ENCODE measurements at places on chromosomes 12 and 14.

GRCh38 chr12:49928471-49928870, 22.1 kb upstream of the AQP2 start:
- DNase-seq: no peak

DNA sequence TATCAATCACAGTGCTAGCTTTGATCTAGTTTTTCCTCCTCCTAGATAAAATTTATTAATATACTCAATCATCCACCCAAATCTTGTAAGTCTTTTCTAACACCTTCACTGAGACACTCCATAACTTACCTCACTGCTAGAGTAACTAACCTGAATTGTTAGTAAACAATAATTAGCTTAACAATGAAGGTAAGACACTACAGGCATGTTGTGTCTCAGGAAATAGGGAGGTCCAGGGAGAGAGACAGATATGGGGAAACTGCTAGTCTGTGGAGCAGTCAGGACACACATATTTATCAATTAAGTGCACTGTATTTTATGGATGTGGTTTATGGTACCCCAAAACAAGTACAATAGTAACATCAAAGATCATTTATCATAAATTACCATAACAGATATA, 94.2 kb upstream of the SSTR1 start:
- no peak for DNase-seq

- no peak for DNase-seq
Measured at GRCh38 chr12:25001311-25001710, 52.4 kb upstream of the BCAT1 start.

DNA sequence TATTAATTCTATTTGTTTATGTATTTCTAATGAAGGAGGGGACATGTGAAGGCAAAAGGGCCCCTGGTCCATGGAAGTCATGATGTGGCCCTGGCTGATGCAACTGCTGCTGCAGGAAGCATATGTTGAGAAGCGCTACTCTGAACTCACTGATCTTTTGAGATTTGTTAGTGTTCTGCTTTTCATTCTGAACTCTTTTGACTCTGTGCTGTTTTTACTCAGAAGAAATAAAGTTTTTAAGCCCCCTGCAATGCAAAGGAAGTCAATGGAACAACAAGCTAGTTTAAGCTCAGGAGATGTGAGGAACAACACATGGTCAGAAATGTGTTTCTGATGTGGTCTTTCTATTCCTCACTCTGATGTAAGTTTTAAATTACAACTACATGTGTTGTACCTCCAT, 88.9 kb upstream of the BTG1 start:
- peak; percentile 20 for DNase-seq

DNA sequence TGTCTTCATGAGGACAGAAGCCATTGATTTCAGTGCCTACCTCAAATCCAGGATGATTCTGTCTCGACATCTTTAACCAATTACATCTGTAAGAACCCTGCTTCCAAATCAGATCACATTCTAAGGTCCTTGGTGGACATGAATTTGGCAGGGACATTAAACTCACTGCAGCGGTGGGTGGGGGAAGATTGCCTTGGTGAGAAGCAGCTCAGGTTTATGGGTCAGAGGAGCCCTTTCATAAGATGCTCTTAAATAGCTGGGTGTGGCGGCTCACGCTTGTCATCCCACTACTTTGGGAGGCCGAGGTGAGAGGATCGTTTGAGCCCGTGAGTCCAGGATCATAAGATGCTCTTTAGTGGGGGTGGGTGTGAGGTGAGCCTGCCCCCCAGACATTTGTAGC, 42.9 kb downstream of the ELK3 start:
- DNase-seq: no peak

GRCh38 chr12:88703790-88704189, 123.5 kb upstream of the KITLG start:
- no peak for DNase-seq

- no peak for DNase-seq
Measured at GRCh38 chr12:51536159-51536558, 54.9 kb upstream of the SCN8A start.

DNA sequence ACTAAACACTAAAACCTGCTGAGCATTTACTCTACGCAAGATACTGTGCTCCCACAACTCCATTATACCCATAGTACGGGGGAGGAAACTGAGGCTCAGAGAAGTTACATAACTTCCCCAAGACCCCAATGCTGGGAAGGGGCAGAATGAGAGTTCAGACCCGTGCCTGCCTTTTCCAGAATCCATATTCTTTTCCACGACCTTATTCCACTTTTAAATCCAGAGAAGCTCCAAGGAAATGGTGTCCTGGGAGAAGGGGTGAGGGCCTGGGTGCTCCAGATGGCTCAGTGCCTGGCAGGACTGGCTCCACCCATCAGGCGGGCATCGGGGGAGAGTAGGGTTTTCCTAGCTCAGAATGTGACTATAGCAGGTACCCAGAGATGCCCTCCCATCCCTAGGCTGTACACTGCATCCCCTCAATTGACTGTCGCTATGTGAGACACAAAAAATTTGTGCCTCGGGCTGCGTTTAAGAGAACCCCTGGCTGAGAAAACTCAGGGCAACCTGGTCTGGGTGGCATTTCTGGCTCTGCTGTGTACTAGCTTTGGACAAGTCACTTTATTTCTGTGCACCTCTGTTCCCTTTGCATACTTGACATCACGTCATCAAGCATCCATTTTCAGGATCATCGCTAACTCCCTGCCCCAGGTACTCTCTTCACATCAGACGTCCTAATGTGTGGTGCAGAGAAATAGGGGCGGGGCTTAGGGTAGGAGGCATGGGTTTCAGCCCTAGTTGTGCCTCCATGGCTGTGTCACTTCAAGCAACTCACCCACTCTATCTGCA, 11.6 kb upstream of the IQSEC3 start:
- DNase-seq: no peak

DNA sequence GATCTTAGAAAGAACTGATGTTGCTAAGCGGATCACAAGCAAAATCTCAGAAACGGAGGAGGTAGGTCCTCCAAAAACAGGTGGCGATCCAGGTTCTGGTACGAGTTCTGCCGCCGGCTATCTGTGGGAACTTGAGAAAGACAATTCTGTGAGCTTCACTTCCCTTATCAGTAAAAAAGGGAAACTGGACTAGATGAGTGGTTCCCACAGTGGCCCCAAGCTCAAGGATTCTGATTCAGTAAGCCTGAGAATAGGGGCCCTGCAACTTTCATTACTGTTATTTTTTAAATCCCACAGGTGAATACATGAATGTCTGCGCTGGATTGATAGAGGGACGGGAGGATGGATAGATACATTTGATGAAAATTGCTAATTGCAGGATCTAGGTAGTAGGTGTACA, 160.2 kb downstream of the PPM1H start:
- no peak for DNase-seq

DNA sequence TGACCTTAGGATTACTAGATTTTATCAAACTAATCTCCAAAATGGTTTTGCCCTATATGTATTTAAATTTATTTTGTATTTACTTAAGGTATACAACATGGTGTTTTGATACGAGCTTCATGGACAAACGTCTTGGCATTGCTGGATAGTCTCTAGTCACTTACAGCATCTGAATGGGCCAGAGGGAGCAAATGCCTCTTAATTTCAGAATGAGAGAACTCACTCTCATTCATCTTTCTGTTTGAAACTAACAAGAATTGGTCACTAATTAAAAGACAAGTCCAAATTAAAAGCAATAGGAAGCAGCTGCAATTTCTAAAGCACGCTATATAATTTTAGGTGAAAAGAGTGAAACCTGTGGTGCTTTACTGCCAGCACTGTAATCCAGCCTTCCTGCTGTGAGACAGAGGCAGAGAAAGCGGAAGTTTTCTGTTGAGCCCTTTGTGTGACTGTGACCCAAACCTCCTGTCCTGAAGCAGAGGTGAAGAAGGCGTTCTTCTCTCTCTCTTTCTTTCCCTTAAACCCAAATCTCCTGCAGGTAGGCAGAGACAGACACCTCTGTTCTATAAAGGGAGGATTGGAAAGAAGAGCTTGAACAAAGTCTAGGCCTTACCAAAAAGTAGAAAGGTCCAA, 184.6 kb upstream of the NAV3 start:
- DNase-seq: no peak

DNA sequence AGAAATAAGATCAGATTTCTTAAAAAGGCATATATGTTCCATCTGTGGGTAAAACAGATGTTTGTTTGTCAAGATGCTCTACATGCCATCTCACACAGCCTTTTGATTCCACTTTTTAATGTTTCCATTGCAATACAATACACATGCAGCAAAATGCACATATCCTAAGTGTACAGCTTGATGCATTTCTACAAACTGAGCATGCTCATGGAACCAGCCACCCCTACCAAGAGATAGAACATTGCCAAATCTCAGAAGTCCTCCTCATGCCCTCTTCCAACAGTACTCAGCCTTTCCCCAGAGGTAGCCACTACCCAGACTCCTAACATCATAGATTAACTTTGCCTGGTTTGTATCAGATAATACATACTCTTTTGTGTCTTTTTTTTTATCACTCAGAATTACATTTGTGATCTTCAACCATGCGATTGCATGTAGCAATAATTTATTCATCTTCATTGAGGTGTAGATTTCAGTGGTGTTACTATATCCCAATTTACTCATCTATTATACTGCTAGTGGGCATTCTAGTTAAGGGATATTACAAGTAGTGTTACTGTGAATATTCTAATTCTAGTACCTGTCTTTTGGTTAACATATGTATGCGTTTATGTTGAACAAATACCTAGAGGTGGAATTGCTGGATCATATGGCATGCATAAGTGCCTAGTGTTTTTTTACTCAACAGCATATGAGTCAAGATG, 3.3 kb downstream of the GPR65 start:
- DNase-seq: no peak

DNA sequence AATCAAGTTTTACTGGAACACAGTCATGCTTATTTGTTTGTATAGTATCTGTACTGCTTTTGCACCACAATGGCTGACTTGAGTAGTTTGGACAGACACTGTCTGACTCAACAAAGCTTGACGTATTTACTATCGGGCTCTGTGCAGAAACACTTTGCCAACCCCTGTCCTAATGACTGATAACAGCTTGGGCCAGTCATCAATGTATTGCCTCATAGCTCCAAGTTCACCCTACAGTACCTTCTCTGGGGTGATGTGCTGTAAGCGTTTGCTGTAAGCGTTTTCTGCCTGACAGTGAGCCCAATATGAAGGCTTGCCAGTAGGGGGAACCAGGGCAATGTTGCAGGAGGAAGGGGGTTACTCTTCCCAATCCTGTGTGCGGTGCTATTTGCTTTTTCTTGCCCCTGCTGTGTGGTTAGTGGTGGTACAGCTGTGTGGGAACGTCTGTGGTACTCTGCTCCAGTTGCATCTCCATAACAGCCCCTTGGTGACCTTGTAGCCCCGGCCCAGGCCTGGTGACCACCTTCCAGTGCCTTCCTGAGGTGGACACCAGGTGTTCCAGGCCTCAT, 5.4 kb upstream of the CCDC177 start:
- peak; percentile 22 for DNase-seq

GRCh38 chr14:87434011-87434410, 559.0 kb downstream of the GALC start:
- DNase-seq: no peak

- no peak for DNase-seq
Measured at GRCh38 chr12:41476499-41477439, 288.6 kb downstream of the PDZRN4 start.

DNA sequence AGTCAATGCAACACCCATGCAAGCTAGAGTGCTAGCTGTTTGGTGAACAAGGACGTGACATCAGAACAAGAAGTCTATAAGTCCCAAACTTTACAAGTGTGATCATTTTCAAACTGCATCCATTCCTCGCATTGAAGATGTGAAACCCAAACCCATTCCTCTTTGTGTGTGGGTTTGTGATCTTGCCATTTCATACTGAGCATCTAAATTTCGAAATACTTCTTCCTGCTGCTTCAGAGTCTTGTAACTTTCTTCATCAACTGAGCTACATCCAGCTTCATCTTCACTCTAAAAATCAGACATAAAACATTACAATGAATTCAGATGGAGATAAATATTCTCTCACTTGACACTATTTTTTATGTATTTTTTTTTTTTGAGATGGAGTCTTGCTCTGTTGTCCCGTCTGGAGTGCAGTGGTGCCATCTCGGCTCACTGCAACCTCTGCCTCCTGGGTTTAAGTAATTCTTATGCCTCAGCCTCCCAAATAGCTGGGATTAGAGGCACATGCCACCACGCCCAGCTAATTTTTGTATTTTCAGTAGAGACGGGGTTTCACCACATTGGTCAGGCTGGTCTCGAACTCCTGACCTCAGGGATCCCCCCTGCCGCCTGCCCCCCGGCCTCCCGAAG, 4.8 kb upstream of the ZCCHC8 start:
- no peak for DNase-seq

DNA sequence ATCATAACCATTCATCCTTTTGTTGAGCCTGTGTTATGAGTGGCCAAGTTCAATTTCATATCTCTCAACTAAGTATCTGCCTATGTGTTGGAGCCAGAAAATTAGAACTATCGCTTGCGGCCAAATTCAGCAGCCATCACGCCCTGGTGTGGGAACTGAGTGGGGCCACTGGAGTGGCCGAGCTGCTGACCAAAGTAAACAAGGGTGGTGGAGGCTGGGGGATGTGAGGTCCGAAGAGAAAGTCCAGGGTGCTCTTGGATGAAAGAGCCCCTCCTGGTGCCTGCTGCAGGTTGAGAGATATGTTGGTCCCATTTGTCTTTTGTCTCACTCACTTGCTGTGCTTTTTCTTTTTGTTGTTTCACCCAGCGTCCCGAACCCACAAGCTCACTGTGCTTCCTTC, 14.9 kb downstream of the ADGRD1 start:
- DNase-seq: no peak

DNA sequence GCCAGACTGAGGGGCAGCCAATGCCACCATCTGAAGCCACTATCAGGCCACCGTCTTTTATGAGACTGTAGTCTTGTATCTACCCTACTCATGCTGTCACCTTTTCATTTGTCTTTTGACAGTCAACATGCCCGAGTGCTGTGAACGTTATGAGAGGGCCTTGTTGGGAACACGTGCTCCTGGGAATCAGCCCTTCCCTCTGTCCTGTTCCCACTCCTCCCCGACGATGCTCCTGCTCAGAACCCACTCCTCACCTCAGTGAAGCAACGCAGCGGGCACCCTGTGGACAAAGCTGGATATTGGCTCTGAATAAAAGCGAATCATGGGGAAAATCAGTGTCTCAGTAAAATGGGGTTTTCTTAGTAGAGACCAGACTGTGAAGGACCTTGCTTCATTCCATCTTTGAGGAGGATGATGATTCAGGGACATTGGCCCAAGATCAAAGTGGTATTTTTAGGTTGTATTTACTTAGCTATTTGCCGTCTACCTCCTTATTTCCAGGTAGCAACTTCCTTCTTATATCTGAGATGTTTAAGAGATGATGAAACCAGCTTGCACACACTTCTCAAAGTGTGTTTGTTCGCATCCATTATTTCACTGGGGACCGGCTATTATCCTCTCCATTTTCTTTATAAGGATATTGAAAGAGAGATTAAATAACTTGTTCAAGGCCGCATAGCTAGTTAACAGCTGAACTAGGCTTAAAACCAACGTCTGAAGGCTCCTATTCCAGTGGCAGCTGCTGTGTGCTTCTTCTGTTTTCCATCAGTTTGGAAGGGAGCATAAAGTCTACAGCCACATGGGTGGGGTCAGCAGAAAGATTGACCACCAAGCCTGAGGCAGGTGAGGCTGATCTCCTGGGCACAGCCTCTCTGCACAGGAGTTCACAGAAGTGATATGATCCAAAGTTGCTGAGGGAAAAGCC, 43.9 kb upstream of the CTDSP2 start:
- DNase-seq: no peak

Measured in stimulated activated naive CD8-positive, alpha-beta T cell treated with anti-CD3 and anti-CD28 coated beads, Interleukin-15, Interleukin-2, amounts not matched to agents 100 U/mL and 50 U/mL, for 24 hours (primary cell).